Mesothelial cell of epicardium (in vitro differentiated cells): ENCODE measurements at places on chromosomes 12 and 14.
A peak's percentile ranks its signal among the peaks of the same experiment; 100 is the strongest.

- peaks cover 32% of the 10 kb centered on the region for H3K4me1 ChIP-seq
- H3K27ac ChIP-seq: peak overlapping the region; percentile 96
- H3K36me3 ChIP-seq: peaks cover 21% of the 10 kb centered on the region
- peak overlapping the region; percentile 95 for H3K4me3 ChIP-seq
- H3K27me3 ChIP-seq: no peaks in the 10 kb centered on the region
Observed at GRCh38 chr12:6852651-6853354, 853 bp downstream of the USP5 start.

GRCh38 chr12:16030744-16031143 lies 119.6 kb downstream of the DERA start:
- DNase-seq: no peak
- H3K36me3 ChIP-seq: peaks cover 7% of the 10 kb centered on the region
- no peak overlapping the region for H3K4me3 ChIP-seq

DNA sequence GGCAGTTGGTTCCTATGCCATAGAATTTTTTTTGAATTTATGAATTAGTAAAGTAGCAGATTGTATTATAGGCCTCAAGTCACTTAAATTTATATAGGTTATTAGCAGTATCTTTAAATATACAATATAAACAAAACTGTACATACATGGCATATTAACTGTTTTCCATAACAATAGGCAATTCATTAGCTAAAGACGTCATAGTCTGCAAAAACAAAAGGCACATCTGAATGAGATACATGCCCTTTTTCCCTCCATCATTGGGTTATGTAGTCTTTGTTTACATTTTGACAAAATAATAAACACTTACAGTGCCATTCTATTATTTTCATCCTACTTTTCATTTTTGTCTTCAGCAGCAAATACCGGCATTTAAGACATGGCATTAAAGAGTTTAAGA lies 1.1 kb upstream of the VCPKMT start:
- H3K36me3 ChIP-seq: peaks cover 16% of the 10 kb centered on the region
- no peak for DNase-seq
- H3K27ac ChIP-seq: peak overlapping the region; percentile 25
- no peak overlapping the region for H3K4me3 ChIP-seq

- DNase-seq: no peak
- H3K36me3 ChIP-seq: no peaks in the 10 kb centered on the region
- H3K27me3 ChIP-seq: no peaks in the 10 kb centered on the region
Observed at GRCh38 chr12:5248230-5248629, 183.7 kb upstream of the NTF3 start.

GRCh38 chr12:66354291-66354690 lies 52.0 kb downstream of the HELB start:
- H3K36me3 ChIP-seq: peaks cover 41% of the 10 kb centered on the region
- H3K27me3 ChIP-seq: no peaks in the 10 kb centered on the region
- H3K27ac ChIP-seq: no peak overlapping the region
- H3K4me3 ChIP-seq: no peak overlapping the region
- H3K4me1 ChIP-seq: no peaks in the 10 kb centered on the region

- H3K27ac ChIP-seq: no peak overlapping the region
- H3K4me3 ChIP-seq: no peak overlapping the region
- peaks cover 10% of the 10 kb centered on the region for H3K4me1 ChIP-seq
- no peak for DNase-seq
- H3K36me3 ChIP-seq: no peaks in the 10 kb centered on the region
Observed at GRCh38 chr14:65940056-65940735, 527.7 kb downstream of the FUT8 start.

GRCh38 chr14:62118871-62119270 lies 356.7 kb downstream of the SNAPC1 start:
- no peak overlapping the region for H3K27ac ChIP-seq
- H3K27me3 ChIP-seq: peaks cover 86% of the 10 kb centered on the region
- no peak overlapping the region for H3K4me3 ChIP-seq
- peaks cover 18% of the 10 kb centered on the region for H3K4me1 ChIP-seq

DNA sequence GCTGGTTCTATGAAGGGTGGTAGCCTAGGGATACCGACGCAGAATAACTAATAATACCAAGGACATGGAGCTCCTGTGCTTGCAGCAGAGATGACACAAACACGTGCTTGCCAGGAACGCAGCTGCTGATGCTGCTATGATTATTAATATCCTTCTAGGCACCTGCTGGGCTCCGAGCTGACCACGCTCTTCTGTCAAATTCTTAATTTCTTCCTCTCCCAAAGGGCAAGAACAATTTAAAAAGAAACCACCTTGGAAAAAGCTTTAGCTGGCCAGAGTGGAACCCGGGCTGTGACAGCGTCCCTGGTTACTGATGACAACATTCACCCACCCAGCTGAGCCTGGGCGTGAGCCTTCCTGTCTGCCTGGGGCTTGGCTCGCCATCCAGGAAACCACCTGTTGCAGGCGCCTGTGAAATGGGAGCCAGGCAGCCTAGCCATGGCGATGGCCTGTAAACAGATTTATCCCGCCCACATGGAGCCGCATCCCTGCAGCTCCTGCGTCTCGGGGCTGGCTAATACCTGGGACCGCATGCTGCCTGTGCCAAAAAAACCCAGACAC lies 28.8 kb downstream of the CLMN start:
- peaks cover 12% of the 10 kb centered on the region for H3K4me1 ChIP-seq
- no peak overlapping the region for H3K4me3 ChIP-seq
- no peaks in the 10 kb centered on the region for H3K27me3 ChIP-seq
- peaks cover 28% of the 10 kb centered on the region for H3K36me3 ChIP-seq
- H3K27ac ChIP-seq: peak overlapping the region; percentile 64
- no peak for DNase-seq

DNA sequence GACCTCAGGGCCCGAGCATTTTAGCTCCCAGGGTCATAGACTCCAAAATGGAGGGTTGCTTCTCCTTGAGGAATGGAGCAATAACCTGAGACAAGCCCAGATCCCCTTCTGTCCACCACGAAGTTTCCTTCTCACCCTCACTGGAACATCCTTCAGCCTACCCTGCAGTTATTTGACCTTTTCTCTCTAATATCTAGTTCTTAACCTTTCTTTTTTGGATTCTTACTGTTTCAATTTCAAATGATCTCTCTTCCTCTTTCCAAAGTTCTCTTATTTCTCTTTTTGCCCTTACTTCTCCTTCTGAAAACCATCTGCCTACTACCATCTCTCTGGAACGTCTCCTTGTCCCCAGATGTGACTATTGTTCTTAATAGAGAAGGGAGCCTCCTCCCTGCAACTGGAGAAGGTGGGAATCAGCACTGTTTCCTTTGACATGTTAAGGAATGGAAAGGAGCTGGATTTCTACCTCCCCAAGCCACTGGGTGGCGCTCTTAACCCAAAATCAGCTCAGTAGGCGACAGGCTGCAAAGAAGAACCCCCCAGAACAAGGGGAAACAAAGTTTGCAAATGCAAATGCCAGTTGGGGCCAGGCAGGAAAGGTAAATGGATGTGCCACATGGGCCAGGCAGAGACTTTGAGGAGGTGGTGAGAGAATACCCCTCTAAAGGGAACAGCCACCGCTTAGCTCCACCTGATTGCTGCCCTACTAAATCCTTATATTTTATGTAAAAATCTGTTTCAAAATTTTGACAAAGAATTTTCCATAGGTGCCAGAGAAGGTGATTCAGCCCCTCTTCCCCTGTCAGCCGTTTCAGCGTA lies 22.4 kb upstream of the PDE1B start:
- H3K4me3 ChIP-seq: no peak overlapping the region
- peaks cover 80% of the 10 kb centered on the region for H3K27me3 ChIP-seq
- DNase-seq: peak; percentile 61
- H3K36me3 ChIP-seq: no peaks in the 10 kb centered on the region

DNA sequence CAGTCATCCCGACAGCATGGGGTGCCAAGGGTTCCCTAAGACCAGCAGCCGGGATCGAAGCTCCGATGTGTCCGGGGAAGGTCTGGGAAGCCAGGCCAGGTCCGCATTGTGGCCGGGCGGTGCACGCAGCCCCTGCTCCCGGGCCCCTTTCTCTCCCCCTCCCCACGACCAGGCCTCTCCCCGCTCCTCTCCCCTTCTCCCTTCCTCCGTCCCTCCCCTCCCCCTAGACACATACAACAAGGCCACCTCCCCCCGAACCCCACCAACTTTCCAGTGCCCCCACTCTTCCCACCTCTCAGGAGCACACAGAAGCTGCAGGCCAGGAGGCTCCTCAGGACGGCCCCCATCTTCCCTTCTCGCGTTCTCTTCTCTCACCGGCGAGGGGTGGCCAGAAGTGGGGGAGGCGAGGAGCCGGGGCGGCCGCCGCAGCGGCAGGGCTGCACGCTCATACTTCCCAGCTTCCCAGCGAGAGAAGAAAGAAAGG lies 413 bp downstream of the LRP6 start:
- peaks cover 29% of the 10 kb centered on the region for H3K4me1 ChIP-seq
- DNase-seq: no peak
- peaks cover 2% of the 10 kb centered on the region for H3K36me3 ChIP-seq
- H3K27me3 ChIP-seq: no peaks in the 10 kb centered on the region
- peak overlapping the region; percentile 100 for H3K27ac ChIP-seq

GRCh38 chr12:55720894-55721444 lies 776 bp downstream of the RDH5 start:
- no peak overlapping the region for H3K4me3 ChIP-seq
- peaks cover 29% of the 10 kb centered on the region for H3K4me1 ChIP-seq
- H3K27me3 ChIP-seq: peaks cover 1% of the 10 kb centered on the region
- peaks cover 6% of the 10 kb centered on the region for H3K36me3 ChIP-seq
- DNase-seq: no peak

DNA sequence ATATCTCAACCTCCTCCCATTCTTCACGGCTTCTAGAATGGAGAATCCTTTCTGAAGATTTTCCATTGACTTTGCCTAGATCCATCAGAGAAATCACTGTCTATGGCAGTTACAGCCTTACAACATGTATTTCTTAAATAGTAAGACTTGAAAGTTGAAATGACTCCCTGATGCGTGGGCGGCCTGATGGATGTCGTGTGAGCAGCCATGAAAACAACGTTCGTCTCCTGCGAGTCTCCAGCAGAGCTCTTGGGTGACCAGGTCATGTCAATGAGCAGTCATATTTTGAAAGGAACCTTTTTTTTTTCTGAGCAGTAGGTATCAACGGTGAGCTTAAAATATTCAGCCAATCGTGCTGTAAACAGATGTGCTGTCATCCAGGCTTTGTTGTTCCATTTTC lies 139.9 kb upstream of the C14orf180 start:
- no peak for DNase-seq
- no peak overlapping the region for H3K4me3 ChIP-seq
- H3K27ac ChIP-seq: no peak overlapping the region
- H3K4me1 ChIP-seq: peaks cover 17% of the 10 kb centered on the region

- no peak overlapping the region for H3K4me3 ChIP-seq
- H3K27me3 ChIP-seq: peaks cover 13% of the 10 kb centered on the region
- no peaks in the 10 kb centered on the region for H3K36me3 ChIP-seq
- DNase-seq: no peak
- H3K27ac ChIP-seq: no peak overlapping the region
Observed at GRCh38 chr12:63224396-63224795, 73.4 kb upstream of the AVPR1A start.

GRCh38 chr14:33359288-33359881 lies 420.7 kb downstream of the NPAS3 start:
- no peak overlapping the region for H3K4me3 ChIP-seq
- no peak overlapping the region for H3K27ac ChIP-seq
- no peaks in the 10 kb centered on the region for H3K36me3 ChIP-seq
- peaks cover 20% of the 10 kb centered on the region for H3K4me1 ChIP-seq
- DNase-seq: no peak

GRCh38 chr12:69136931-69137613 lies 102.3 kb upstream of the CPSF6 start:
- no peaks in the 10 kb centered on the region for H3K36me3 ChIP-seq
- no peak for DNase-seq
- H3K4me3 ChIP-seq: no peak overlapping the region
- H3K27me3 ChIP-seq: peaks cover 3% of the 10 kb centered on the region
- H3K4me1 ChIP-seq: no peaks in the 10 kb centered on the region

- no peak overlapping the region for H3K27ac ChIP-seq
- no peak for DNase-seq
- H3K4me1 ChIP-seq: no peaks in the 10 kb centered on the region
Observed at GRCh38 chr14:77248666-77249065, 22.3 kb downstream of the NGB start.

GRCh38 chr12:104516821-104517220 lies 60.1 kb downstream of the CHST11 start:
- no peaks in the 10 kb centered on the region for H3K27me3 ChIP-seq
- H3K27ac ChIP-seq: no peak overlapping the region

DNA sequence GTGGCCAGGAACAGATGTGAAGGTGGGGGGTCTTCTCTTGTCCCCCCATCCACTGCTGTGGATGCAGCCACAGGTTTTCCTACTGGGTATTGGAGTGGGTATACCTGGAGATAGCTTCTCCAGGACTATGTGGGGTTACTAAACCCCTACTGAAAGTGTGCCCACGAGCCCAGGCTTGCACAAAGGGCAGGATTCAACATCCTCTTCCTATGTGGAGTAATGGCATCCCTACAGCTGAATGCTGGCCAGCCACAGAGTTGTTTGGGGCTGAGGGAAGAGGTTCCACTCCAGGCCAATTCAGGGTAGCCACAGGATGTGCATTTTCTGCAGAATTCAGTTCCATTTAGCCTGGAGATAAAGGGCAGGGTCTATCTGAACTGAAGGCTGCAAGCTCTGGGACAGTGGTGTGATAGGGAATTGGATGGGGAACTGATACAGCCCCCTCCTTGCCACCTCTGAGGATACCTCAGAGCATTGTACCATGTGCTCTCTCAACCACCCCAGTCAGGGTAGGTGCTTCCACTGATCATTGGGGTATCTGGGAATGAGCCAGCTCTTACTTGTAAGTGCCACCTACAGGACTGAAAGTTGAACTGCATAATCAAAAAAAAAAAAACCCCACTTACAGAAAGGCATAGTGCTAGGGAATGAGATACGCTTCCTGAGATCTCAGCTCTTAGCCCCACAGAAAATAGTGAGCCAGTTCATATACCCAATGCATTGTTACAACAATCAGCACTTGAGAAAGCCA lies 187.1 kb downstream of the KITLG start:
- DNase-seq: no peak
- H3K36me3 ChIP-seq: peaks cover 4% of the 10 kb centered on the region
- H3K27me3 ChIP-seq: no peaks in the 10 kb centered on the region
- no peak overlapping the region for H3K27ac ChIP-seq

DNA sequence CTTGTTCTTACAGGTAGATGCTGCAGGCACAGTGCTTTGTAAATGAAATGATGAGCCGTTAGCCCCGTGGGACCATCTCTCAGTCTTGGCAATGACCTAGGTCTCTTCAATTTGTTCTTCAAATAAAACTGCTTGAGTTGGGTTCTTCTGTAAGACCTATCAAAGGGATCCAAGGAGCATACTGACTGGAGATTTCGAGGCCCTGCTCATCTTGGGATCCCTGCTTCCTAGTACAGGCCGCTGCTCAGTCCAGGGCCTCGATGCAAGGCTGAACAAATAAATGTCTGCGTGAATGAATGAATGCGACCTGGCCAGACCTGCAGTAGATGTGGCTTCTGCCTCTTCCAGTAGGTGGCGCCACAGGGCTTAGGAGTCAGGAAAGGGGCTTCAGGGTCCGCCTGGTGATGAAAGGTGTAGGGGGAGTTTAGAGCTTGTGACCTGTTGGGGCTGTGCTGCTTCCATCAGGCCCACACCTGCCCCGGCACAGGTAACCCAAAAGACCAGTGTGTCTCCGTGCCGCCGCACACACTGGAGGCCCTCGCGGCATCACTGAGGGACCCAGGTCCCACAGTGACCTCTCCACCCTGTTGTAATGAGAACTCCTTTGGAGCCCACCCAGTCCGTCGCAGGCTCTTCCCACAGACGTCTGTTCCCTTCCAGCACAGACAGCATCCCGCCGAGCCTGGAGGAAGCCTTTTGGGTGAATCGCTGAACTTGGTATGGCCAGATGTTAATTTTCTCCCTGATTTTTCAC lies 4.4 kb downstream of the CACNA1C start:
- peaks cover 4% of the 10 kb centered on the region for H3K27me3 ChIP-seq
- H3K4me1 ChIP-seq: peaks cover 42% of the 10 kb centered on the region
- H3K36me3 ChIP-seq: no peaks in the 10 kb centered on the region
- no peak overlapping the region for H3K4me3 ChIP-seq
